Activated T-cell treated with anti-CD3 and anti-CD28 coated beads, Interleukin-2, amount 50 U/mL, for 72 hours (primary cell): ENCODE measurements at places on chromosomes 4 and X. TPM values are rescaled to one million over a fixed set of nuclear protein-coding genes. Genes with fewer than 3 reads are reported as not detected.

- peaks cover 24% of the 10 kb centered on the region for H3K27me3 ChIP-seq
- no peak overlapping the region for H3K27ac ChIP-seq
- H3K36me3 ChIP-seq: peaks cover 4% of the 10 kb centered on the region
- H3K4me1 ChIP-seq: peaks cover 7% of the 10 kb centered on the region
These were observed 424 bp downstream of the SATL1 start for GRCh38 chrX:85243155-85243554.

DNA sequence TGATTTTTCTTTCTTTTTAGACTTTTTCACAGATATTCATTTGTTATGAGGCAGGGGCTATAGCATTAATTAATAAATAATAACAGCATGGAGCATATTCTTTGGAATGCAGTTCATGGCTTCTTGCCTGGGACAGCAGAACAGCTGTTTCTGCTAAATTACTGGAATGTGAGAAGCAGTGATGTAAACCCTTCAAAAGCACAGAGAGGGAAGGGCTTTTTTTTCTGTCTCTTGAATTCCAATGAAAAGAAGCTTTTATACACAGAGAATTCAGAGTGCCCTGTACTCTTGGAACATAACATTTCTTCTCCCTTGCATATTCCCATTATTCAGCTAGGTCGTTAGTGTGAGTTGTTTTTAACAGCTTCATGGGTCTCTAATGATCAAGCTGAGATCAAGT, 28.5 kb upstream of the ANK2 start:
- DNase-seq: no peak
- no peak overlapping the region for H3K27ac ChIP-seq
- H3K4me1 ChIP-seq: no peaks in the 10 kb centered on the region
- no peaks in the 10 kb centered on the region for H3K27me3 ChIP-seq

GRCh38 chr4:126735294-126736132, 897.2 kb upstream of the INTU start:
- H3K4me1 ChIP-seq: no peaks in the 10 kb centered on the region
- no peaks in the 10 kb centered on the region for H3K27me3 ChIP-seq
- H3K27ac ChIP-seq: no peak overlapping the region
- no peak overlapping the region for H3K4me3 ChIP-seq
- H3K36me3 ChIP-seq: no peaks in the 10 kb centered on the region

Gene ATOH1
- total RNA-seq: not detected
